Activated CD8-positive, alpha-beta memory T cell treated with anti-CD3 and anti-CD28 coated beads for 1 hour (primary cell): ENCODE measurements at places on chromosomes 7 and 10.

DNA sequence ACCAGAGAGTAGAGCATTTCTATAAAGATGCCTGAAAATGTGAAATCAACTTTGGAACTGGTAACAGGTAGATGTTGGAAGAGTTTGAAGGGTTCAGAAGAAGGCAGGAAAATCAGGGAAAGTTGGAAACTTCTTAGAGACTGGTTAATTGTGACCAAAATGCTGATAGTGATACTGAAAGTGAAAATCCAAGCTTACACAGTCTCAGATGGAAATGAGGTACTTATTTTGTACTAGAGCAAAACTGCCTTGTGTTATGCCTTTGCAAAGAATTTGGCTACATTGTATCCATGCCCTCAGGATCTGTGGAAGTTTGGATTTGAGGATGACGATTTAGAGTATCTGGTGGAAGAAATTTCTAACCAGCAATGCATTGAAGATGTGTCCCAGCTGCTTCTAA lies 430.6 kb upstream of the KCND2 start:
- no peak for DNase-seq

- DNase-seq, result no peak
Measured at GRCh38 chr10:49230004-49230403, 41.8 kb upstream of the TMEM273 start.

DNA sequence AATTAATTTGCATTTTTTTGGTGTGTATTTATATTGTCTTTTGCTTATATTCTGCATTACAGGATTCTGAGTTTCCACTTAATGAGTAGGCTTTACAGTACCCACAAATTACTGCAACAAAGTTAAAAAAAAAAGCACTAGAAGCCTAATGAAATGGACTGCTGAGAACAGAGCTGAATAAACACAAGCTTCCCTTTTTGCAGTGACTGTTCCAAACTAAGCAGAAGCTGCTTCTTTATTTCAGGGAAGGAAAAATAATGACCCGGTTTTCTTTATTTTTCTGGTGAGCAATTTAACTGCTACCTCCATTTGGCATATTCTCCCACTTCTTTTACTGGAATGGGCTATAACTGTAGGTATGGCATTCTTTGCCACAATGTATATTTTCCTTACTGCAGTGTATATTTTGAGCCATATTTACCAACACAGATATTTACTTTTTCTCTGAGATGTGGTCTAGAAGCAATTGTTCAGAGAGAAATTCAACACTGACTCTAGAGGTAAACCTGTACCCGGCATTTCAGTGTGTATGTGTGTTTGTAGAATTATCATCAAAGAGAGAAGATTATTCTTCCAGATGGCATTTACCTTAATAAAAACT lies 56.9 kb downstream of the HDAC9 start:
- no peak for DNase-seq

- DNase-seq, result no peak
Measured at GRCh38 chr7:19215412-19215811, 70.2 kb upstream of the FERD3L start.

DNA sequence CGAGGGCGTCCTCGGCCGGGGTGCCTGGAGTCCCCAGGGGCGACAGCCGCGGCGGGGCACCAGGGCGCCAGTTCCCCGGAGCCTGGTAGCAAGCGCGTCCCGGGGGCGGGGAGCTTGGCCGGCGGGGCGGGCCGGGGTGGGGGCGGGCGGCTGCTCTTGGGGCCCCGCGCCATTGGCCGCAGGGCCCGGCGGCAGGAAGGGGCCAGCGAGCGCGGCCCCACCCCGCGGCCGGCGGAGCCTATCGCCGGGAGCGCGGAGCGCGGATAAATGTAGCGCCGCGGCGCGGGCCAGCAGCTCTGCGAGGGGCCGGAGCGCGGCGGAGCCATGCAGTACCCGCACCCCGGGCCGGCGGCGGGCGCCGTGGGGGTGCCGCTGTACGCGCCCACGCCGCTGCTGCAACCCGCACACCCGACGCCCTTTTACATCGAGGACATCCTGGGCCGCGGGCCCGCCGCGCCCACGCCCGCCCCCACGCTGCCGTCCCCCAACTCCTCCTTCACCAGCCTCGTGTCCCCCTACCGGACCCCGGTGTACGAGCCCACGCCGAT lies at the start of gene HHEX:
Gene HHEX (plus strand): TSS at position 293 of the 548 bp plus-strand sequence. CDS start 32 bp downstream, at position 325.
- DNase-seq, result peak; percentile 14

GRCh38 chr7:81886211-81886764 lies 116.4 kb upstream of the HGF start:
- no peak for DNase-seq

- DNase-seq, result no peak
Measured at GRCh38 chr10:1169981-1170866, 114.0 kb downstream of the WDR37 start.

DNA sequence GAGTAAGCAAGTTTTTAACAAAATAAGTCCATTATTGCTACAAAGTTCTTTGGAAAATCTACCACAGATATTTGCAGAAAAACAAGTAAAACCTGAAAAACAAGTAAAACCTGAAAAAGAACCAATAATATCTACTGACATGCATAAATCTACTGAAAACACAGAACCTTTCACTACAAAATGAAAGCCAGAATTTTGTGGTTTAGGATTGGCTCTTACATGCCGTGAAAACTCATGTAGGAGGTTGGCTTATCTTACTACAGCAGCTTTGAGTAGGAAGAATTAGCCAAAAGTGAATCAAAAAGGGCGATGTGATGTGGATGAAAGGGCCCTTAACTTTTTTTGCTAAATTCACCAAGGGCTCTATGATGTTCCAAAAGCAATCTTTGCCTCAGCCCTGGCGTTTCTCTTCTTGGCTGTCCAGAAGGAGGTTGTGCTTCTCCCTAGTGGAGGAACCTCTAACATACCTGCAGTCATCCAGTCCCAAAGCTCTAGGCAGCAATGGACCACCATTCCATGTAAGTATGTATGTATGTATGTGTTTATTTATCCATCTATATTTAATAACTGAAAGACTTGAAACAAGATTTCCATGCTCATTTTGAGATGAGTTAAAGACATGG lies 93.5 kb upstream of the ZNF804B start:
- DNase-seq, result no peak

DNA sequence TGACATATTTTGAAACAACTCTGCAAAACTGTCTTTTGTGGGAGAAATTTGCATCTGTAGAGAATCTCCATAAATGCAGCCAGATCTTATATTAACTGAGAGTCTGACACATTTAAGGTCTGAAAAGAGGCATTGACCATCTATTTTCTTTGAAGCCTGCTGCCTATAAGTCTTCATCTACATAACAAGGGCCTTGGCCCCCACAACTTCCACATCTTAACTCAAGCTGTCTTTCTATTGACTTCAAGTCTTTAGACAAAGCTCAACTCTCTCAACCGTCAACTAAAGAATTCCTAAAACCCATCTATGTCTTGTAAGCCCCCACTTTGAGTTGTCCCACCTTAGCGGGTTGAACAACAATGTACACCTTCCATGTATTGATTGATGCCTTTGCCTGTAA lies 72.4 kb upstream of the ADCY1 start:
- no peak for DNase-seq

- DNase-seq, result no peak
Measured at GRCh38 chr10:85457191-85457590, 909.4 kb downstream of the GRID1 start.

DNA sequence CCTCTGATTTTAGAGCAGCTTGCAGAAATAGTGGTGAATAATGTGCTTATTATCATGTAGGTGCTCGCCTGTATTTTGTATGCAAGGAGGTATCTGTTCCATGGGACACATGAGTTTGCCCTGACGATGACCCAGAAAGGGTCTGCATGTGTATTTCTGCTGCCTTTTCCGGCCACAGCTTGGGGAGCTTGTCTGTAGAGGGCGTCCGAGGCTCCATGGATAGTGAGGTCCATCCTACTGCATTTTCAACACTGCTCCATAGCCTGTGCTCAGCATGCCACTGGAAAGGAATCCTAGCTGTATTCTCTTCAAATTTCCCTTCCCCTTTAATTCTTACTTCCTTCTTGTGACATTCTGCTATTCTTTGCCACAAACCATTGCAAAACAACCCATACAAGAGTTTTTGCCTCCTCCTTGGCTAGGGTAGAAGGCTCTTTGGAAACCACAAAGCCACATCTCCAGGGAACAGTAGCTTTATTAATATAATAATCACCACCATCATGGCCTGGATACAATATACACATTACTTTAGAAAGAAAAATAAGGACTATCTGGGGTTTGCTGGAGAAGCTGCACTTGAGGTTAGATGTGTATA lies 127.7 kb downstream of the DYNC1I1 start:
- no peak for DNase-seq

GRCh38 chr10:112214298-112214926 lies 30.8 kb upstream of the GPAM start:
- DNase-seq, result no peak

- DNase-seq, result no peak
Measured at GRCh38 chr7:22468609-22469008, 31.4 kb downstream of the STEAP1B start.

- DNase-seq, result no peak
Measured at GRCh38 chr7:107686816-107687387, 26.3 kb downstream of the SLC26A4 start.

GRCh38 chr7:105853931-105854419 lies 22.4 kb downstream of the ATXN7L1 start:
- no peak for DNase-seq

DNA sequence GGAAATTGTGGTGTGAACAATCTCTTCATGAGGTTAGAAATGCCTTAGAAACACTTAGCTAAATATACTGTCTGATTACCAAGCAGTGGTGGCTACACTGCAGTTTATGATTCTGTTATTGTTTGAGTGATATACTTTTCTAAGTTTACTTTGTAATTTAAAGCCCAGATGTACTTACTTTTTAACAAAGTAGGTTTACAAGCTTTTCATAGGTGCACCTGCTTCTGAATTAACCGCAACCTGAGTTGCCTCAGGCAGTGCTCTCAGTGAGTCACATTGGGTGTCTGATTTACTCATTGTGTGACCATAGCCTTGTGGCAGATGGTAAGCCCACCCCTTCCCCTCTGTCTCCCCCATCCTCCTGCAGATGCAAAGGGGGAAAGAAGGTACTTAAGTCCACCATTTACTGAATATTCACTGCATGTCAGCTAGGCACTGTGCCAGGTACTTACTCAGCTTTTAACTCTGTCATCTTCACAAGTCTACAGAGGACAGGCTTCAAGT lies 9.0 kb downstream of the MTURN start:
- DNase-seq, result no peak

DNA sequence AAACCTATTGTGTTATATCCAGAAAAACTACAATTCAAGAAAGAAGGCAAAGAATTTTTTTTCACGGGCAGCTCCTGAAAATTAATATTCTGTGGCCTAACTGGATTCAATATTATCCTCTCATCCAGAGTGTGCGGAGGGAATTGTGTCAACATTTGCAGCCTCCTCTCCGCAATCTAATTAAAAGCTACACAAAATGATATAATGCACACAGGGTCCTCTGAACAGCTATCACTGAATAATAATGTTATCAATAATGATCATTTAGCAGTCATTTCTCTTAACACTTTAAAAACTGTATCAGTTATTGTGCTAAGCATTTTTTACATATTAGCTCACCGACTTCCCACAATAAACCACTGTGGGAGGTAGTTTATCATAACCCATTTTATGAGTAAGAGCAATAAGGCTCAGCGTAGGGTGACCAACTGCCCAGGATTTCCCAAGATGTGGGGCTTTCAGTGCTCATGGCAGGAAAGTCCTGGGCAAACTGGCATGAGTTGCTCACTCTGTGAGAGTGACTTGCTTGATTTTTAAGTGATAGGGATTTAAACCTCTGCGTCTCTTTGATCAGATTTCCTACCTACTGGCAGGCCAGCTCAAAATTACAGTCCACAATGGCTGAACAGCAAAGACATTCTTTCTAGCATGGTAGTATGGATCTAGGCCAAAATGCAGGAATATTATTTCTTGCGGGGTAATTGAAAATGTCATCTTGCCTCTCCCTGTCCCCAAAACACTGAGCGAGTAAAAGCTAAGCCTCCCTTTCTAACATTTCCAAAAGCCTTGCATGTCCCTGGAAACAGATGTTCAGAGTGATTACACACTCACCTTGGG lies 65.7 kb downstream of the AOAH start:
- DNase-seq, result no peak

DNA sequence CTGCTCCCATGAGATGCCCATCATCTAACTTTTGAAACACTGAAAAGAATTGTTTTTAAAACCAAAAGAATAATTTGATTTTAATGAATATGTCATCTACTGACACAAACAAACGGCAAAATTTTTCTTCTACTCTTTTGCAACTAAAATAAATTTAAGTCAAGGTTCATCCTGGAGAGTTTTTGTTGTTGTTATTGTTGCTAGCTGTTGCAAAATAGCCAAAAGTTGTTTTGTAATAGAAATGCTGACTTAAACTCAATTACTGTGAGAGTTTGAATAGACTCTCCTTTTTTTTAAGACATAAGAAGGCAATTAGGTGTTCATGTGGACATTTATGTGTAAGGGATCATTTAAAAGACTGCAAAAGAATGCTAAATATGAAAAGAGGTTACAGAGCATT lies 146.0 kb upstream of the SEM1 start:
- no peak for DNase-seq

DNA sequence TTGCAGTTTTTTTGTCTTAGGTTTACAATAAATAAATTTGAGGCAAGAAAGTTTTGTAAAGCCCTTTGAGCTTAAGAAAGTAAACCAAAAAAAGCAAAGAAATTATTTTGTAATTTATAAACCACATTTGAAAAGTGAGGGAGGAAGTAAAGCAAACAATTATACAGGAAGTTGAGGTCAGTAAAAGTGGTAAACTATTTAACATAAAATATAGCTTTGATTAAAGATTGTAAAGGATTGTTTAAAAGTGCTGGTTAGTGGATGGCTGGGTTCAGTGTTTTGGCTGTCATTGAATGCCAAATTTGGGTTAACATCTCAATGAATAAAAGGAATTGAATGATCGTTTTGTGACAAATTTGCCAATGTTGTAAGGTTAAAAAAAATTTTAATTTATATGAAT lies 9.9 kb downstream of the SOSTDC1 start:
- no peak for DNase-seq

DNA sequence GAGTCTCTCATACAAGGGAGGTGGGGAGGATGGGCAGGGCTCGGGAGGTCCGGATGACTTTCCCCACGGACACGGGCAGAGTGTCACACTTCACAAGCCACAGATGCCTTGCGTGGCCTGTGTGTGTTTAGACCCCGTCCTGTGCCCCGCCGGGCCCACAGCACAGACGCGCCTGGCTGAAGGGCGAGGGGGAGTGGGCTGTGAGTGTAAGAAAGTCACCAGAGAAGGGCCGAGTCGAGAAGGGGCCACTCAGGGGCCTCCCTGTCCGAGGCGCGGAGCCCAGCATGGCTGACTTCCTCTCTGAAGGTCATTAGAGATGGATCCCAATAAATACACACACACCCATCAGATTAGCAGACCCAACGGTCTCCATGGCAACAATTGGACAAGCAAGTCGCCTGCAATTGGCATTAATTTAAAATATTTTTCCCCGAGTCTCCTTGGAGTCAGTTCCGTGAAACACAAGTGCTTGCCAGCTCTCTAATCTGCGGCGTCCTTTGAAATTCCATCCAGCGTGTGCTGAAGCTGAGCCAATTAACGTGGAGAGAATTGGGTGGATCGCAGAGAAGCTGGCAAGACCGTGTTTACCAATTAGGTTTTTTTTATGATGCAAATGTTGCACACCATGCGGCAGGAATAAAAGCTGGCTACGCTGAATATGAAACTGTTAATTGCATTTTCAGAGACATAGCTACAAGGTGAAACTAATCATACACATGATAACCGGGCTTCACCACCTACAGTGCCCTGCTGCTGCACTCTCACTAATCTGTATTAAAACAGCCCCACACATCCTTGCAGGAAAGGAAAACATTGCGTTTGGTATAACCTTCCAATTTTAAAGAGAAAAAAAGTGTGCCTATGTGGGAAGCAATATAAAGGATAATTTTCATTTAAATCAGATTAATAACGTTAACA lies 571.2 kb downstream of the PTPRN2 start:
- DNase-seq, result no peak
